ENCODE measurements at places on chromosomes 13 and 19. TPM values are rescaled to one million over a fixed set of nuclear protein-coding genes. Genes with fewer than 3 reads are reported as not detected.

- peaks cover 7% of the 10 kb centered on the region for H3K27me3 ChIP-seq
- DNase-seq: no peak
- H3K4me1 ChIP-seq: no peaks in the 10 kb centered on the region
Measured at GRCh38 chr19:12202250-12202649, 39.4 kb downstream of the ZNF136 start.

- no peaks in the 10 kb centered on the region for H3K36me3 ChIP-seq
- H3K4me1 ChIP-seq: no peaks in the 10 kb centered on the region
- no peaks in the 10 kb centered on the region for H3K27me3 ChIP-seq
- H3K27ac ChIP-seq: no peak overlapping the region
Measured at GRCh38 chr13:38563739-38564138, 123.1 kb upstream of the FREM2 start.

The ERICH4 gene
- not detected for total RNA-seq

DNA sequence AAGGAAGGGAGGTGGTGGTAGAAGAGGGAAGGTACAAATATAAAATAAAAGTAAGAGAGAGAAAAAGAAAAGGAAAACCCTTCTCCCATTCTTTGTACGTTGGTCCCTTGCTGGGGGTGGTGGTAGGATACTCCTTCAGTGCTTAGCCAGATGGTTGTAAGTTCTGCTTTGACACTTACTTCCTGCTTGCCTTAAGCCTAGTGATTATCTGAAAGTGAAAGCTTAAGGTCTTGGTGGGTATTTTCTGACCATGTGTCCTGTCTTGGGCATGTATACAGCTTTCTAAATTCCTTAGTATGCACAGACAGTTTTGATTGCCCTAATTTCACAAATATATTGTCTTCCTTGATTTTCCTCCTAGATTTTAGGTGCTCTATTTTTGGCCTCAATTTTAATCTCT lies 314.8 kb downstream of the PCDH17 start:
- H3K4me1 ChIP-seq: peaks cover 7% of the 10 kb centered on the region
- H3K27ac ChIP-seq: no peak overlapping the region
- no peak for DNase-seq

DNA sequence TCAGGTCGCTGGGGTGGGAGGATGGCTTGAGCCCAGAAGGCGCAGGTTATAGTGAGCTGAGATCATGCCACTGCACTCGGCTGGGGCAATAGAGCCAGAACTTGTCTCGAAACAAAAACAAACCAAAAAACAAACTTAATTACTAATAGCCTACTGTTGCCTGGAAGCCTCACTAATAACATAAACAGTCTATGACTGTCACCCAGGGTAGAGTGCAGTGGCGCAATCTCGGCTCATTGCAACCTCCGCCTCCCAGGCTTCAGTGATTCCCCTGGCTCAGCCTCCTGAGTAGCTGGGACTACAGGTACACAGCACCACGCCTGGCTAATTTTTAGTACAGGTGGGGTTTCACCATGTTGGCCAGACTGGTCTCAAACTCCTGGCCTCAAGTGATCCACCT lies 18.0 kb downstream of the CATSPERD start:
- H3K27me3 ChIP-seq: peaks cover 8% of the 10 kb centered on the region
- no peak overlapping the region for H3K4me3 ChIP-seq
- DNase-seq: no peak
